ENCODE measurements at places on chromosomes 11 and 22.

GRCh38 chr11:27291954-27292636, 70.9 kb downstream of the CCDC34 start:
- DNase-seq, result no peak

GRCh38 chr11:5043380-5043779, 2.9 kb upstream of the OR52J3 start:
- no peak for DNase-seq

- no peak for DNase-seq
Measured at GRCh38 chr11:10452211-10452767, 2.8 kb upstream of the AMPD3 start.

GRCh38 chr22:25352294-25352680, 132.8 kb downstream of the CRYBB2 start:
- DNase-seq, result no peak

DNA sequence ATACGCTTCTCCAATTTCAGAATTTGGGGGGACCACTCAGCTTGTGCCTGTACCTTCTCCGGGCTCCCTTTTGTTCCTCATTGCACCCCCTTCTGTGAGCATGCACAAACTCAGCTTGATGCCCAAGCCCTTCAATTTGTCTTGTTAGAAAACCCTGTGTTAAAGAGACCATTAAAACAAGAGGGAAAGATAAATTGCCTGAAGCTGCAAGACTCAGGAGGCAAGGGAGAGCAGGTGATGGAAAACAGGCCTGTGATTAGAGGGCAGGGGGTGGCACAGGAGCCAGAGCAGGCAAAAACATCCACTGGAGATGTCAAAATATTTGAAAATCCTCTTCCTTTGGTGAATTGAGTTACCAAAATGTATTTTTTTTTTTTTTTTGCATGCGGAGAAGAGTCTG, 121.7 kb downstream of the MIAT start:
- no peak for DNase-seq

DNA sequence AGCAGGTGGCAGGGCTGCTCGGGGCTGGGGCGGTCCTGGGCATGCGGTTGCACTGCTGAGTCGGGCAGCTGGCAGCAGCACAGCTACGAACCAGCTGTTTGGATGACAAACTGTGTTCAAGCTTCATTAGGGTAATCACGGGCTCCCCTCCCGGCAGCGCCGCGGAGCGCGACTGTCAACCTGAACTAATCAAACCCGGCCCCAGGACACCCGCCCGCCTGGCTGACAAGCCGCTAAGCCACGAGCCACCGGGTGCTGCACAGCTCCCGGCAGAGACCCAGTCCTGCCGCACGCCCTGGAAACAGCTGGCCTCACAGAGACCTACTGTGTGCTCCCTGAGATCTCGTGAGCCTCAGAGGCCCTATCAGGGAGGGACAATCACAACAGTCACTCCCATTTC, 60.6 kb upstream of the TCF20 start:
- DNase-seq, result no peak

DNA sequence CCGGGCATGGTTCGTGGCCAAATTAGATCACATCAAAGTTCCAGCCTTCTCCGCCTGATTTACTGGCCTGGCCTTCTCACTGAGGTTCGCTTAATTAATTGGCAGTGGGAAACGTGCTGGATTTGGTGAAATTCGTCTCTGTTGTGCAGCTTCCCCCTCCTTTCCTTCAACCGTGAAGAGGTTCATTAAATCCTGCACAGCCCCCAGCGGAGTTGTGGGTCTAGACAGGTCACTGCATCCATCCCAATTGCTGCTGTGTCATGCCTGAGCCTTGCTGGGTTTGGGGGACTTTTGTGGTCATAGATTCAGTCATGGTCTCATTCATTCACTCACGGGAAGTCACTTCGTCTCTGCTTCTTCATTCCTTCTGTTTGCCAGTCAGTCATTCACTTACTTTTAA, 90.0 kb downstream of the INSC start:
- no peak for DNase-seq

- no peak for DNase-seq
Measured at GRCh38 chr11:37533087-37533486, 935.1 kb upstream of the RAG2 start.

DNA sequence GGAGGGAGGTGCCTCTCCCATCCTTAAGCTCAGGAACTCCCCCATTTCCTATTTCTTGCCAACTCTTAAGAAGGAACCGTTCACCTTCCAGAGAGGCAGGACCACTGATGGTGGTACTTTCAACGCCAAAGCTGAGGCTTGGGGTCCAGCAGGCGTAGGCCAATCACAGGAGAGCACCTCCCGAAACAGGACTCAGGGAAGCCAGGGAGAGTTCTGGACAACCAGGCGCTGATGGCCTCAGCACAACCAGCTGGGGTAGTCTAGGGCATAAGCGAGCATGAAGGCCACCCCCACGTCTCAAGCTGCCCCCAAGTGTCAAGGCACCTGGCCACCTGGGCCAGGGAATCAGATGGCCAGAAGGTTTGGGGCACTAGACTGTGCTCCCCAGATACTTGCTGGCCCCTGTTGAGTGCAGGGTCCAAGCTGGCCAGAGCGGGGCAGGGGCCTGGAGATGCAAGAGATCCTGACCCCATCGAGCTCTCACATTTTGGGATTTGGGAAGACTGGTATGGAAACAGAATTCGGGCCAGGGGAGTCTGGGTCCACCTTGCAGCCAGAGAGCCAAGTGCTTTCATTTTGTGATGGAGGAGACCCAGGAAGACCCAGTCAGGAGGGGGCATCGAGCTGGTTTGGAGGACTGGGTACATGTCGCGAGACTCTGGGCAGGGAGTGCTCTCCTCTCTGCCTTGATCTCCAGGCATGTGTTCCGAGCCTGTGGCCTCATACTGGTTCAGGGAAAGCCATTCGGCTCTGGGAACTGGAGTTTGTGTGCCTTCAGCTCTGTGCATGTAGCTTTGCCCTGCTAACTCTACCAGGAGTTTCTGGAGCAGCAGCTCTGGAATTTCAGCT, 926 bp downstream of the CD6 start:
- DNase-seq, result no peak

GRCh38 chr11:125062931-125063428, at the start of gene SLC37A2:
Gene SLC37A2 (plus strand): TSS chr11:125063305. CDS start chr11:125063368, 63 bp downstream.
- no peak for DNase-seq

DNA sequence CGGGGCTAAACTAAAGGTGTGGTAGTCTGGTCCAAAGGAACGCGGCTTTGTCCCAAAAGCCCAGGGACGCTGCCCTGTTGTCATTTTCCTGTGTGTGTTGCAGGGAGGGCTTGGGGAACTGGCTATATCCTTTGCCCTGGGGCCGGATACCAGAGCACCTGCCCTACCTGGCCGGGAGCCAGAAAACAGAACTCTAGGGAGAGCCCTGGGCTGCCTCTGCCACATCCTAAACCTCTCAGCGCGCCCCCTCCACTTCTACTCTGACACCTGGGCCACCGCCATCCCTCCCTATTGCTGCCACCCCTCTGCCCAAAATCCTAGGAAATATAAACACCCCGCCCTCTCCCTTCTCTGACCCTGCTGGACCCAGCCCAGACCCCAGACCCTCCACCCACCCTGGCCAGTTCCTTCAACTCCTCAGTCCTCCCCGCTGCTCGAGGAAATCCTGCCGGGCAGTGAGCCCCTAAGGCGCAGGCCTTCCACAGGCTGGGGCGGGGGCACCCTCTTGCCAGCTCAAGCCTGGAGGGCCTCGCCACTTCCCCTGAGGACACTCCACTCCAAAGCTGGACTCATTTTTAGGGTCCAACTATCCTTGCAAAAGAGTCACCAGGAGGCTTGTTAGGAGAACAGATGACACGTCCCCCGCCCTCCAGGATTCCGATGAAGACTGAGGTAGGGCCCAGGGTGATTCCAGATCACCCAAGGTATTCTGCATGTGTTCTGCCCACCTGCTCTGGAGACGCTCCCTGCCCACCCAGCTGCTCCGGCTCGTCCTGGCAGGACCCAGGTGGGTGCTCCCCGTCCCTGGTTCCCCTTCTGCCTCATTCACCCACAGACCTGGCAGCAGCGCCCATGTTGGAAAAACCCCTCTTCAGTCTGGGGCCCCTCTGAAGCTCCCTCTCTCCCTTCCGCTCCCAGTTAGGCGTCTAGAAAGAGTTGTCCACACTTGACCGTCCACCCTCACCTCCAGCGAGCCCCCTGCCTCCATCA, 12.2 kb downstream of the KCTD17 start:
- DNase-seq, result no peak

- DNase-seq, result no peak
Measured at GRCh38 chr11:39036021-39036420, 2423.4 kb downstream of the LRRC4C start.
